ENCODE measurements at places on chromosomes 1 and 21. TPM values are rescaled to one million over a fixed set of nuclear protein-coding genes. Genes with fewer than 3 reads are reported as not detected.

GRCh38 chr21:46636181-46636512, 673 bp downstream of the PRMT2 start:
- no peak for DNase-seq

DNA sequence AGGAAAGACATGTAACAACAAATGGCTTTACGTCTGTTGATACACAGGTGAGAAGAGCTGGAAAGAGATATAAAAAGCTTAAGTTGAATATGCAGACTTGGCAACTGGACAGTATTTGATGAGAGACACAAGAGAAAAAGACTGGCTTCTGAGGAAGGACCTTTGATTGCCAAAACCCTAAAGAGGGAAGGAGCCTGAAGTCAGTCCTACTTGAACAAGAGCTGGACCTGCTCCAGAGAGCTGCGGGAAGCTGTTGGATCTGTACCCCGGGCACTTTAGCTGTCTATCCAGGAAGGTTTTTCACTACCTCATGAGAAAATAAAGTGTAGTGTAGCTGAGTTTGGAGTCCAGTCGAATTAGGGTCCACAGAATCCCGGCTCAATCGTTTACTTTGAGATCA, 25.3 kb upstream of the LRRC8B start:
- no peak for DNase-seq

- DNase-seq = no peak
These were observed 9.9 kb upstream of the SPRR4 start for GRCh38 chr1:152960452-152961044.

- peak; percentile 24 for DNase-seq
These were observed 29.3 kb downstream of the SGIP1 start for GRCh38 chr1:66563094-66563800.

DNA sequence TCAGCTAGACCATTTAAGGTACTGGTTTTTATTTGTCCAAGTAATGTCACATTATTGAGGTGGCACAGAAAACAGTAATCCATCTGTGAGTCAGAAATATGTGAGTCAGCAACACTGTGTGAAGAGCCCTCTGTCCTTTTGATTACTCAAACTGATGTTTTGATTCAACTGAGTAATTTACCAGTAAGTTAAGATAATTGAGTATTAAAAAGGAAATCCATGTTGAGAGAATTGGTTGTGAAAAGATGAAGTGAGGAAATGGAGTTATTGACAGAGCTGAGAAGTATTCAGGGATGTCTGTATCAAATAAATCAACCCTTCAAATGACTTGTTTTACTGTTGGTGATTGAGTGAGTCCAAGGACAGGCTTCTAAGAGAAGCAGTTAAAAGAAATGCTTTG, 302.7 kb upstream of the SGIP1 start:
- DNase-seq = no peak

DNA sequence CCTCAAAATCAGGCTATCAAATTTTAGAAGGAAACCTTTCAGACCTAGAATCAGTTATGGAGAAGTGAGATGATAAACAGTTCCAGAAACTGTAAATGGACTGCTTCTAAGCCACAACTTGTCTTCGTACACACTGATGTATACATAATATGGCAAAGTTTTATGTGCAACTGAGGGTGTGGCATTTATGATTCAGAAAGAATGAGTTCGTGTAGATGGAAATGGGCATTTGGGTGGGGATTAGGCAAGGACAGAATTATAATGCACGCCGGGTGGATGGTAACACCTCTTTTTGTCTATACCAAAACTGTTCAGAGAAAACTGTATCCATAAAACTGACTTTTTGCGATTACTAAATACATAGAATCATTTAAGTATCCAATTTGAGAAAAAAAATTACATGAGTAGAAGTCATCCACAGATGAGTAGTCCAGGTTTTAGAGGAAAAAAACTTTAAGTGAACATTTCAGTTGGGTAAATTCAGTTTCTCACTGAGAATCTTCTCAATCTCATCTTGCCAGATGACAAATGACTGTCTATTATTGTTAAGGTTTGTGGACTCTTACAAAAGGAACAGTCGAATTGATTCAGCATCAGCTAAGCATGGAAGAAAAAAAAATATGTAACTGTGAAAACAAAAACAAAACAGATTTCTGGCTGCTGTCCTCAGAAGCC, 22.5 kb downstream of the ERRFI1 start:
- DNase-seq = peak; percentile 42

DNA sequence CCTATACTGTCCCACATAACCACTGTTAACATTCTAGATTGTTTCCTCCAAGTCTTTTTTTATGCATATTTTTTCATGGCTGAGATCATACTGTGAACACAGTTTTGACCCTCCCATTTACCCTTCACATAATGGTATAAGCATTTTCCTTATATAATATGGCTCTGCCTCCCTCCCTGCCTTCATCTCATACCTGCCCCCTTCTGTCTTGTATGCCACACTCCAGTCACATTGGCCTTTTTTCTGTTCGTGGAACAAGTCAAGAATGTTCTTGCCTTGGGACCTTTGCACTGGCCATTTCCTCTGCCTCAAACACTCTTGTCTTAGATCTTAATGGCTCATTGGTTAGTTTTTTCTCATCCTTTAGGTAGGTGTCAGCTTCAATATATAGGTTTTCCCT, 24.3 kb upstream of the ELAVL4 start:
- no peak for DNase-seq

- no peak for DNase-seq
These were observed 39.0 kb upstream of the RUNX3 start for GRCh38 chr1:24968941-24969585.

TTC39A gene
- total RNA-seq = 4.9 TPM

CACNA1S gene
- 5.3 TPM for total RNA-seq

MARK1 gene
- total RNA-seq = 7.6 TPM

ZNF496 gene
- 14.1 TPM for total RNA-seq

Data from skin of body (tissue), 3 donors.